ENCODE measurements at places on chromosomes 11 and 22.

- no peak for DNase-seq
These were observed 53.1 kb upstream of the SLC22A12 start for GRCh38 chr11:64537876-64538275.

DNA sequence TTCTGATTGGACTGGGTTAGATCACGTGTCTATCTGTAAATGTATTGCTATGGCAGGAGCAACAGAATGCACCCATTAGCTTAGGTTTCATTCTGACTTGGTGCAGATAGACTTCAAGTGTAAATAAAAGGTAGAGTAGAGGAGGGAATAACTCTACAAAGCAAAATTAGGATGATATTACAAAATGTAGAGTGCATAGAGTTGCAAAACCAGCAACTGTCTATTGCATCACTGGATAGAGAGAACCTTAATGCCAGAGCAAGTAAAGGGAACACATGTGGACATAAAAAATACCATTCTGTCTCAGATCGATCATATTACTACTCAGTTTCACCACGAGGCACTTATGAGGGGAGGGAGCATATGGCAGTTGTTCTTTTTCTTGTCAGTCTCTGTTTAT is 22.0 kb upstream of the CAT start:
- DNase-seq: no peak

DNA sequence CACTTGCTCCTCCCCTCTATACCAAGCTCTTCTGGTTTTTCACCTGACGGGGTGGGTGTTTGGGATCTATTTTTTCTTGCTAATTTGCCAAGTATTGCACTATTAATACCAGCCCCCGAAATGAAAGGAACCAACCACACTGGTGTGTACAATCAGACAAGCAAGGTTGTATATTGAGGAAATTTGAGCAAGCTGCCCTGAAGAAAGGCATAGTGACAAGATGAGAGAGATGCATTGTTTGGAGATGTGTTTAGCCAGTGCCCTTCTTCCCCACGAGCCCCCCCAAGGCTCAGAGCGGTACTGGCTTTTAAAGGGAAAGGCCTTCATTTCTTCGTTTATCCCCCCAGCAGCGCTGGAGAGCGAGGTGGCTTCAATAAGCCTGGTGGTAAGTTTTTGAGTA is 15.2 kb upstream of the GAS2L1 start:
- no peak for DNase-seq

DNA sequence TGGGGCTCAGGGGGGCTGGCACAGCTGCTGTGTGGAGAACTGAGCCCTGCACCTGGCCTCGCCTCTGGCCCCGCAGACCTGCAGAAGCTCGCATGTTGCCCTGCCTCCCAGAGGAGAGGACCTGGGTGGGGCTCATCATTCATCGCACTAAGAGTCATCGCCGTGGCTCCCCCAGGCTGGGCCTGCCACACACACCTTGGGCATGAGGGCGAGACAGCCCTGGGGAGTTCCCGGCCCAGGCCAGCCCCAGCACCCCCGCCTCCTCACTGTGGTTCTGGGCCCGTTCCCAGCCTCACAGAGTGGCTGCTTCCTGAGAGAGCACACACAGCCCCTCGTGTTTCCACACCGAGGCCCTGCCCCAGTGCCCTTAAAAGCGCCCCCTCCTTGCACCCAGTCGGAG is 694.6 kb downstream of the TBC1D22A start:
- no peak for DNase-seq

DNA sequence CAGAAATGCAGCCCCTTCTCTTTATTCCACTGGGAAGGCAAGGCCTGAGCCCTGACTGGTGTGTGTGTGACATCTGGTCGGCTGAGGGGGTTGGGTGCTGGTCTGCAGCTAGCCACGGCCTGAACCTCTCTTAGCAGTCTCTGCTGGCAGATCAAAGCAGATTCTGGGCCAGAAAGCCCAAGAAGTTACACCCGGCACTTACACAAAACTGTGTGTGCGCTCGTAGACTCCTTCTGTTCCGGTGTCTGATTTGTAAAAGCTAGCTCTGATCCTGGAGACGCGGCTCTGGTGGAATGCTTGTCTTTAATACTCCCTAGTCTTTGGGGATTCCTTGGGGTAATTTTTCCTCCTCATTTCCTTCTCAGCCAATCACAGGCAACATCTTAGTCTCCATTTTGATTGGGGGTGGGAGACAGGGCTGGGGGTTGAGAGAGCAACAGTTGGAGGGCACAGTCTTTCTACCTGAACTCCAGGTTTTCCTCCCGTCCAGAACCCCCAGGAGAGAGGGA is 5.5 kb downstream of the PKNOX2 start:
- DNase-seq: no peak

- DNase-seq: no peak
These were observed 2.7 kb downstream of the SIK3 start for GRCh38 chr11:117095284-117096161.

DNA sequence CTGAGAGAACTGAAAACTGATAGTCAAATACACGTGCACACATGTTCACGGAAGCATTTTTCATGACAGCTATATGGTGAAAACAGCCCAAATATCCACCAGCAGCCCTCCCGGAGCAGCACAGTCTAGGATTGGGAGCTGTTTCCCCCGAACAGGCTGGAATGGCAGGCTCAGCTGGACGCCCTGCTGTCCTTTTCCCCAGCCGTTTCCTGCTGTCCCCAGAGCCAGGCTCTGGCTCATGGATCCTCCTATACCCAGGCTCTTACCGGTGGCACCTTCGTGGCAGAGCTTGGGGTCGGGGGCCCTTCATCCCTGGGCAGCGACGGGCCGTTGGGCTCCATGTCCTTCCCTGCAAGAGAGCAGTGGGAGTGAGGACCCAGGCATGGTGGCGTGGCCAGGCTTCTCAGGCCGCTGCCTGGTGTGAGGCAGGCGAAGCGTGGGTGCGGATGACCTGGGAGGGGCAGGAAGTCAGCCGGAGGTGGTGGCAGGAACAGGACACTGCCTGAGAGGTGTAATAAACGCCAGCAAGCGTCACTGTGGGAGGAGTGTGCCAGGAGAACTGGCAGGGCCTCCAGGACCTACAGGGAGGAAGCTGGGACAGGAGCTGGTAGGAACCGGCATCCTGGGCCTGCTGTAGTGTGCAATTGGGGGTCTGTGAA is 38.8 kb downstream of the OSBPL5 start:
- no peak for DNase-seq

DNA sequence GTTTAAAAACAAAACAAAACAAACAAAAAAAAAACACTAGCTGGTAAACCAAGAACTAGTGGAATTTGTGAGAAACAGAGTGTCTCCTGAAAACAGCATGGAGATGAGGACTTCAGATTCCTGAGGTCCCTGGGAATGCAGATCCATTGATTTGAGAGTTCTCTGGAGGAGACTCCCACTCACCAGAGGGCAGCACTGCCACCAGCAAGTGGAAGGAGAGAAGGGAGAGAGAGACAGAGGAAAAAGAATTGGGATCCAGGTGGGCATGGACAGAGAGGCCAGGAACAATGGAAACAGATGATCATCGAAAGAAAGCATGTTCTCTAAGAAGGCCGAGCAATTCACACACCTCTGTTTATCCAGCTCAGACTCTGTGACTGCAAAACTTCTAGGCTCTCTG is 31.8 kb downstream of the ETS1 start:
- DNase-seq: no peak

DNA sequence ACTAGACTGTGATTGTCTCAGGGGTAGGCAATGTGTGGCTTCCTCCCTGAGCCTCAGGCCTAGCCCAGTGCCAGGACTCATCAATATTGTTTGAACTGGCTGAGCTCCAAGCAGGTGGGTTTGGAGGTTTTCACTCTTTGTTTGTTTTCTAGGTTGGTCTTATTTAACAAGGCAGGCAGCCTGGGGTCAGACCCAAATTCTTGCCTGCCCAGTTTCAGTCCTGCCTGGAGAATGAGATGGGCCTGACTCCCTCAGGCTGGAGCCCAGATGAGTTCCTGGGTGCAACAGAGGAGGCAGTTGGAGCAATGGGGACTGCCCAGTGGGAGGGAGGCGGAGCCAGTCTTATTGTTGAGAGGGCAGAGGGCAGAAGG is 28.3 kb upstream of the TP53I11 start:
- no peak for DNase-seq

DNA sequence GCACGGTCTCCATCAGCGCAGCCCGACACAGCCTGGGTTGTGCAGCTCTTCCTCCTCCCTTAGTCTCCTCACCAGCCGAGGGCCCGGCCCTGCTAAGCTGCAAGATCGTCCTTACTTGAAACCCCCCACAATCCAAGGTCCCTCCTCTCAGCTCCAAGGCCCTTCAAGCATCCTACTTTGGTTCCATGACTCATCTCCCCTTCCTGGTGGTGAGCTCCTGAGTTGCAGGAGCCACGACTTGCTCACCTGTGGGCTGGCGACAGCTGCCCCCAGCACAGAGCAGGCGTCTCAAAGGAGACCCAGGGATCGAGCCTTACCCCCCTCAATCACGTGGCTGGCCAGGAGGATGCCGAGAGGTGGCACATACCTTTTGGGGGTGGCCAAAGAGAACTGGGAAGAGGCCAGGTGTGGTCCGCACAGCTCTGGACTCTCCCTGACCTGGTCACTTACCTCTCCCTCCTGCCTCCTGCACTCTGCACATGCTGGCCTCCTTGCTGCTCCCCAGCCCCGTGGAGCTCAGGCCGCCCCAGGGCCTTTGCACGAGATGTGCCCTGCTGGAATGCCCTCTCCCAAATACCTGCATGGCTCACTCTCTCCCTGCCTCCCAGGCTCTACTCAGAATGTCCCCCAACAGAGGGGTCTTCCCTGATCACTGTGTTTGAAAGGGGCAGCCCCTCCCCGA is 35.2 kb upstream of the FADD start:
- DNase-seq: no peak

DNA sequence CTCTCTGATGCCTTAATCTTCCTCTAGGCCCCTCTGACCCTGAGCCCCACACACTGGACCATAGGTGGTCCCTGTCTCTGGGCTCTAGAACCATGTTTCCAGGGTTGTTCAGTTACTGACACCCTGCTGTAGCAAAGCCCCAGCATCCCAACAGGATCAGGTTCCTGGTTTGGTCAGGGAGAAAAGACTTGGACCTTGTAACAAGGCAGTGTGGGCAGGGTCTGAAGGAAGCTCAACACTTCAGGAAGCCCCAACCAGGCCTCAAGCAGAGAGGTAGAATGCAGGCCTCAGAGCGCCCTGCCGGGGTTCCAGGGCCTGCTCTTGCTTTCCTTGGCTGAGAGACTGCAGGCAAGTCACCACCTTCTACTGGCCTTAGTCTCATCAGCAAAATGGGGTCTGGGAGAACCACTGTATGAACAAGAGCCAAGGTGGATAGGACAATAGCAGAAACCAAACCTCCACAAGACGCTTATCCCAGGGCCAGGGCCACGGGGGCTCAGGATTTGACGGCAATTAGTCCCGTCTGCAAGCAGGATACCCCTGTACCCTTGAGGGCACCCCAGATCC is 4.8 kb downstream of the ARAP1 start:
- DNase-seq: no peak

DNA sequence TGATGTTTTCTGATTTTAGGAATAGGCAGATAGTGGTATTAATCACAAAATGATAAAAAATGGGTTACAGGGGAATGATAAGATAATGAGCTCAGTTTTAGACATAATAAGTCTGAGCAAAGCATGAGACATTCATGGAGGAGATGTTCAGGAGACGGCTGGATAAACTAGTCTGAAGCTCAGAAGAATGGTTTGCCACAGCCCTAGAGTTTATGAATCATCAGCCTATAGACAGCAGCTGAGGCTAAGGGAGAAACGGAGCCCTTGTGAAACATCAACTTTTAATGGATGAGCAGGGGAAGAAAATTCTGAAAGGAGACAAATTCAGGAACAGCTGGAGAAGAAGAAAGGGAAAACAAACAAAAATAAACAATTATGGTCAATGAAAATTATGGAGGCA is 87.2 kb downstream of the RELT start:
- no peak for DNase-seq

- DNase-seq: no peak
These were observed 24.2 kb downstream of the UBE2L3 start for GRCh38 chr22:21591695-21592094.

DNA sequence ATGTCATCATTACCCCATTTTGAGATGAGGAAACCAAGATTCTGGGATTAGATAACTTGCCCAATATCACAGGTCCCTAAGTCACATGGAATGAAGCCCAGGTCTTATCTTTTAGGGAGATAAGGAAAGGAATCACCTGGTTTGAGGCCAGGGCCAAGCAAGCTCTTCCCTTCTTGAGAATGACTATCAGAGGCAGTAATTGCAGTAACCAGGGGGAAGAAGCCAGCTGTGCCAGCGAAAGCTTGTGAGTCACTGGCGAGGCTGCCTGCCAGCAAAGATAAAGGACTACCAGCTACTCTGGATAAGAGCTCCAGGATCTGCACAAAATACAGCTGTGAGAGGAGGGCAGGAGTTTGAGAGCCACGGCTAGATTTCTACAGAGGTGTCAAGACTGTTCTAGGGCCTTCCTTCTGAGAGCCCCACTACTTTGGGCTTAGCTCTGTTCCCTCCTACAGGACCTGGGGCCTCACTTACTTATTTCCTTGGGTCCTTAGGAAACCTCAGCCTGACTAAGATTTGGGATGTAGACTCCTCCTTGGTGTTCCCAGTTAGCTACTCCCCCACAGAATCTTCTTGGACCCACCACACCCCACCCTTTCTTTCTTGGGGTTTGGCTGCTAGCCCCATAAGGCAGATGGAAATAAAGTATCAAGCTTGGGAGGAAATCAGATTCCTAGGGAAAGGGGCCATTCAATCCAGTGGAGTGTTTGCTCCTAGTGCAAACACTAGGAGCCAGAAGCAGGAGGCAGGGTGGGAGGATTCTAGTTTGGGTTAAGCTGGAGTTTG is 9.7 kb upstream of the CCKBR start:
- DNase-seq: no peak

- no peak for DNase-seq
These were observed at the start of gene OR56B1 for GRCh38 chr11:5736396-5736795. Gene OR56B1 (plus strand): TSS chr11:5736448. CDS start chr11:5736517, 69 bp downstream.
